ENCODE measurements at places on chromosomes 16 and 17. TPM values are rescaled to one million over a fixed set of nuclear protein-coding genes. Genes with fewer than 3 reads are reported as not detected.

The COASY gene
- total RNA-seq = 7.7 TPM

The BFAR gene
- total RNA-seq = 121 TPM

The CDYL2 gene
- 0.05 TPM for total RNA-seq

The HOXB13 gene
- total RNA-seq = 6.1 TPM

The SYT17 gene
- not detected for total RNA-seq

The CACNG3 gene
- not detected for total RNA-seq

The CNTNAP1 gene
- total RNA-seq = 9.3 TPM

The PRR35 gene
- not detected for total RNA-seq

The IGF2BP1 gene
- 0.52 TPM for total RNA-seq

The KRTAP9-2 gene
- not detected for total RNA-seq

The CORO6 gene
- total RNA-seq = 1.2 TPM

The KCTD19 gene
- total RNA-seq = not detected

The DPEP2 gene
- not detected for total RNA-seq

The CD300H gene
- total RNA-seq = not detected

The JPH3 gene
- 1.7 TPM for total RNA-seq

The WNK4 gene
- not detected for total RNA-seq

The ANKRD40CL gene
- total RNA-seq = not detected

The ZDHHC1 gene
- not detected for total RNA-seq

The CACNG5 gene
- total RNA-seq = not detected

The ZBTB4 gene
- total RNA-seq = 5.3 TPM

The CFAP119 gene
- 9.1 TPM for total RNA-seq

The MAZ gene
- total RNA-seq = 331 TPM

The SHISA6 gene
- not detected for total RNA-seq

The ABCC12 gene
- not detected for total RNA-seq

The HS3ST6 gene
- not detected for total RNA-seq

The WFIKKN2 gene
- total RNA-seq = not detected

The LIG3 gene
- 45.6 TPM for total RNA-seq

The CSH1 gene
- total RNA-seq = not detected

The SPNS3 gene
- total RNA-seq = 1.3 TPM

The KRTAP16-1 gene
- not detected for total RNA-seq

The SAMD14 gene
- total RNA-seq = not detected

The PRSS22 gene
- total RNA-seq = not detected

The G6PC3 gene
- 22.8 TPM for total RNA-seq

The TNFSF13 gene
- total RNA-seq = 1.7 TPM

The MARVELD3 gene
- total RNA-seq = not detected

The NPIPA2 gene
- 0.43 TPM for total RNA-seq

The TMEM114 gene
- not detected for total RNA-seq

The YPEL2 gene
- 1.4 TPM for total RNA-seq
